Upper lobe of right lung (tissue), 1 donor: ENCODE measurements at places on chromosomes 1 and 21. TPM values are rescaled to one million over a fixed set of nuclear protein-coding genes. Genes with fewer than 3 reads are reported as not detected.

DNA sequence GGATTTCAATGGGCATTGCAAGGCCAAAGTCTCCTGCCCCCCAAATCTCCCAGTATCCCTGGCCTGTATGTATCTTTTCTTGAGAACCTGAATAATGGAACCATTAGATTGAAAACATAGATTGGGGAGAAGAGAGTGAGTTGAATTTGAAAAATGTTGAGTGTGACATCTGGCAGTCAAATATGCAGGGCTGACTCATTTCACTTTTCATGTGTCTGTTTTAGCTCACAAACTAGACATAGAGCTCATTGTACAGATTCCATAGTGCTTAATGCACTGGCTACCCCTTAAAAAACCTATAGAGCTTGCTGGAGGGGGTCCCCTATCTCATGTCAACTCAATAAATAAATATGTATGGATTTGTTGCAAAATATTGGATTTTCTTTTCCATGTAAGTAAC is 30.8 kb downstream of the DDR2 start:
- no peak overlapping the region for H3K27ac ChIP-seq
- no peaks in the 10 kb centered on the region for H3K4me1 ChIP-seq
- H3K27me3 ChIP-seq: no peaks in the 10 kb centered on the region

DNA sequence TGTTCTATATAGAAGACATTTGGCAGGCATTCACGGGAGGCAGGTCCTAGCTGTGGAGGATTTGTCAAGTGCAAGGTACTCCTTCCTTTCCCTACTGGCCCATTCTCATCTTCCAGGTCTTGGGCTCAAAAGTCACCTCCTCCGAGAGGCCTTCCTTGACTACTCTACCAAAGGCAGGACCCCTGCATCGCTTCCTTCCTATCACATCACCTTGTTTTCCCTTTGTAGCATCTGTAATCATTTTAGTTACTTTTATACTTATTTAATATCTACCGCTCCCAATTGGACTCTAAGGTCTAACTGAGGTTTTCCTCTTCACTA is 296.8 kb upstream of the KAZN start:
- H3K36me3 ChIP-seq: no peaks in the 10 kb centered on the region
- no peak overlapping the region for H3K4me3 ChIP-seq
- H3K4me1 ChIP-seq: no peaks in the 10 kb centered on the region
- H3K27me3 ChIP-seq: no peaks in the 10 kb centered on the region

GRCh38 chr1:208510192-208510952 is 266.2 kb upstream of the PLXNA2 start:
- no peak overlapping the region for H3K4me3 ChIP-seq
- no peak for DNase-seq
- H3K27ac ChIP-seq: no peak overlapping the region
- no peaks in the 10 kb centered on the region for H3K36me3 ChIP-seq
- H3K4me1 ChIP-seq: no peaks in the 10 kb centered on the region
- no peaks in the 10 kb centered on the region for H3K27me3 ChIP-seq

DNA sequence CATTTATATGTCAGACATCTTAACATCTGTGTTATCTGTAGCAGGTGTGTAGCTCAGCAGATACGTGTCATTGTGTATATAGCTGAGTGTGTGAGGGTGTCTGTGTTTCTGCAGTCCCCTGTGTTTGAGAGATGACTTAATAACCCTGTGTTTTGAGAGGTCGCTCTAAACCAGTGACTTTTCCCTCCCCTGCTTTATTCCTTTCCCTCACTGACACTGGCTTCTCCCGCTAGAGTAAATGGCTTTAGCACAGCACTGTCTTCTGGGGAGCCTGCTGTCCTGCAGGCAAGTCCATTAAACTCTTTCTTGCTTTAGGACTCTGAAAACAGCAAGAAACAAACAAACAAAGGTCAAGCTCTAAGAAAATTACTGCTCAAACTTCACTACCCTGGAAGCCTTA is 53.0 kb downstream of the VANGL1 start:
- H3K36me3 ChIP-seq: peaks cover 22% of the 10 kb centered on the region
- no peaks in the 10 kb centered on the region for H3K27me3 ChIP-seq
- no peaks in the 10 kb centered on the region for H3K4me1 ChIP-seq
- H3K27ac ChIP-seq: no peak overlapping the region
- DNase-seq: no peak
- H3K4me3 ChIP-seq: no peak overlapping the region

GRCh38 chr1:201480231-201481003 is 11.4 kb upstream of the PHLDA3 start:
- H3K27me3 ChIP-seq: no peaks in the 10 kb centered on the region
- H3K36me3 ChIP-seq: peaks cover 21% of the 10 kb centered on the region
- H3K4me3 ChIP-seq: peak overlapping the region; percentile 48

GRCh38 chr1:106022312-106022902 is 1034.1 kb upstream of the PRMT6 start:
- no peaks in the 10 kb centered on the region for H3K4me1 ChIP-seq
- H3K27ac ChIP-seq: no peak overlapping the region
- no peak overlapping the region for H3K4me3 ChIP-seq
- no peak for DNase-seq

DNA sequence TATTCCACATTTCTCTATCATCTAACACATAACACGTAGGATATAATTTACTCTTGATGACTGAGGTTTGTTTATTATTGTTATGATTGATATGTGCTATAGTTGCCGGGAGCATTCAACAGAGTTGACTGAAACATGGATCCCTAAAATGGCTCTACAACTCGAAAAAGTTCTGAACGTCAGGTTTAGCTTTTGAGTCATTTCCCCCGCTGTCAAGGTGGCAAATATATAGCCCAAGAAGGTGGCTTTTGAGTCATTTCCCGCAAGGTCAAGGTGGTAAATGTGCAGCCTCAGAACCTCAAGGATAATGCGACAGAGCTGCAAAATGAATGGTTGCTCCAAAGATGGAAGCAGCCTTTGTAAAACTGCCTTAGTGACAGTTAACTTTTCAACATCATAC is 104.0 kb downstream of the NIBAN1 start:
- H3K27ac ChIP-seq: no peak overlapping the region
- no peaks in the 10 kb centered on the region for H3K36me3 ChIP-seq
- no peak for DNase-seq
- no peak overlapping the region for H3K4me3 ChIP-seq
- no peaks in the 10 kb centered on the region for H3K4me1 ChIP-seq

DNA sequence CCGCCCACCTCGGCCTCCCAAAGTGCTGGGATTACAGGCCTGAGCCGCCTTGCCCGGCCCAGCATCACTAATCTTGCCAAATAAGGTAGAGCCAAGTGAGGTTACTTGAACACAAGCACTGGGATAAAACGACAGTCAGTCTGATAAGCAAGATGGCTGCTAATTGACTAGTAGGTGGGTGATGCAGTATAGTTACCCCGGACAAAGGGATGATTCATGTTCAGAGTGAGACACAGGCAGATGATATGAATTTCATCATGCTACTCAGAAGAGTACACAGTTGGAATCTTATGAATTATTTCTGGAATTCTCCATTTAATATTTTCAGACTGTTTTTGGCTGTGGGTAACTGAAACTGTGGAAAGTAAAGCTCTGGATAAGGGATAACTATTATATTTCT is 178.4 kb downstream of the USP25 start:
- no peaks in the 10 kb centered on the region for H3K27me3 ChIP-seq
- no peak overlapping the region for H3K4me3 ChIP-seq
- no peaks in the 10 kb centered on the region for H3K4me1 ChIP-seq
- no peak overlapping the region for H3K27ac ChIP-seq
- H3K36me3 ChIP-seq: no peaks in the 10 kb centered on the region

DNA sequence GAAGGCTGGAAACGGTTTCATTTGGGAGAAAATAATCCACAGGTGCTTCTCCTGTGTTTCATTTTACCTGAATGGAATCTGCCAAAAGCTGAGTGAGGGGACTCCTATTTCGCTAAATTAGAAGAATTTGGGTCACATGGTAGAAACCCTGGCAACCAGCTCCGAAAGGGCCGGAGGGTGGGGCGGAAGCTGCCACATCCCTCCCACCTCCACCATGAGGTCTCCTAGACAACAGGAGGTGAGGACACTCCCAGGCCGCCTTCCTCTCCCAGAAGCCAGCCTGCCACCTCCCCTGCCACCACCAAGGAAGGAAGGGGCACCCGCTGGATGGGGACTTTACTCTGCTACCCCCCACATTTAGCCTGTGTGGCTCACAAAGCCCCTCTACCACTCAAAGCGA is 199.9 kb upstream of the ZC3H12A start:
- H3K4me3 ChIP-seq: no peak overlapping the region
- H3K4me1 ChIP-seq: no peaks in the 10 kb centered on the region
- DNase-seq: no peak
- H3K27me3 ChIP-seq: peaks cover 6% of the 10 kb centered on the region
- H3K27ac ChIP-seq: no peak overlapping the region
- H3K36me3 ChIP-seq: no peaks in the 10 kb centered on the region

- no peaks in the 10 kb centered on the region for H3K36me3 ChIP-seq
- no peaks in the 10 kb centered on the region for H3K27me3 ChIP-seq
- DNase-seq: no peak
- H3K4me1 ChIP-seq: no peaks in the 10 kb centered on the region
Observed at GRCh38 chr1:69191335-69191734, 376.4 kb upstream of the LRRC7 start.

- peaks cover 11% of the 10 kb centered on the region for H3K4me1 ChIP-seq
- H3K36me3 ChIP-seq: peaks cover 10% of the 10 kb centered on the region
- no peaks in the 10 kb centered on the region for H3K27me3 ChIP-seq
- peak overlapping the region; percentile 97 for H3K4me3 ChIP-seq
- no peak overlapping the region for H3K27ac ChIP-seq
- DNase-seq: no peak
Observed at GRCh38 chr21:32728848-32729247, 1.0 kb upstream of the SYNJ1 start.

- H3K27me3 ChIP-seq: no peaks in the 10 kb centered on the region
- peak overlapping the region; percentile 89 for H3K4me3 ChIP-seq
- no peak for DNase-seq
- peaks cover 13% of the 10 kb centered on the region for H3K4me1 ChIP-seq
- H3K27ac ChIP-seq: peak overlapping the region; percentile 95
- H3K36me3 ChIP-seq: no peaks in the 10 kb centered on the region
Observed at GRCh38 chr1:201983380-201983805, 945 bp downstream of the RNPEP start.

DNA sequence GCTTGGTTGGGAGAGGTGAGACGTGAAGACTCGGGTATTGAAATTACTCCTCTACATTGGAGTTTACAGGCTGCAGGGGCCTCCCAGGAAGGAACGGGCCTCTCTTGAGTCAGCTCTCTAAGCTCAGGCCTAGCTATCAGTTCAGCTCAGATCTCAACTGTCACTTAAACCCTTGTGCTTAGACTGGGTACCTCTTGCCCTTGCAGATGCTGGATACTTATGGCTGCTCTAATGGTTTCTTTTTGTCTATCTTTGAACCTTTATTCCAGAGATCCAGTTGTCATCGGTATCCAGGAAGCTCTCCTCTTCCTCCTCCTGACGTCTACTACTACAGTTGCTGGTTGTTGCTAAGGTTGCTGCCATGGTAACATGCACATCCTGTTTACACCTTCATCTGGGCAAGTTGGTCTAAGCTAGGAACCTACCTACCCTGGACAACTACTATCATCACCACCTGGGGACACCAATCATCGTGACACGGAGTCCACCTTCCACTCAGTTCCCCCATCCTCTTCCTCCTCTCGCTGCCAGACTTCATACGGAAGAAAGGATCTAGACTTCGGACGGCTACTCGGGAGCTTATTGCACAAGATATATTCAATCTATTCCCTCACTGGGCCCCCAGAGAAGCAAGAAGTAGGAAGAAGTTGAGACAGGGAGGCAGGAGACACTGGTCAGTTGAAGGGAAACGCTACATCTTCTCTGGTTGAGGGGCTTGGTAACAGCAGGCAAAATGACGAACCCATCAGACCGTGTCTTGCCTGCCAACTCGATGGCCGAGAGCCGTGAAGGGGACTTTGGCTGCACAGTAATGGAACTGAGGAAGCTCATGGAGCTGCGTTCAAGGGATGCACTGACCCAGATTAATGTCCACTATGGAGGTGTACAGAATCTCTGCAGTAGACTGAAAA is 56.1 kb downstream of the ATP2B4 start:
- H3K4me1 ChIP-seq: peaks cover 15% of the 10 kb centered on the region
- peaks cover 25% of the 10 kb centered on the region for H3K36me3 ChIP-seq
- no peaks in the 10 kb centered on the region for H3K27me3 ChIP-seq
- no peak for DNase-seq
- peak overlapping the region; percentile 30 for H3K27ac ChIP-seq
- no peak overlapping the region for H3K4me3 ChIP-seq

DNA sequence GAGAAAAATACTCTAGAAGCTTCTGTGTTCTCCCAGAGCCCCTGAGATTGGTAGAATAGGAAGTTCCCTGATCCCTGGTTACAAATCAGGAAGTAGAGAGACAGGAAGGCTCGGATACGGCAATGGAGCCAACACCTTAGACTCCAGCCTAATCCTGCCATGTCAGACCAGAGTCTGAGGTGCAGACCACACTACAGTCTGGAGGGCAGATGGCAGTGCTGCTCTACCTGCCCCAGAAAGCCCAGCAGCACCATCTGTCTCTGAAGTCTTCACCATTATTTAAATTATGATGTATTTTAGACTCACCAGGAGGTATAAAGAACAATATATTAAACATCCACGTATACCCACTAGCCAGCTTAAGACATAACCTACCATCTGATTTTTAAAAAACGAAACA is 93.0 kb downstream of the MTR start:
- no peak for DNase-seq
- no peak overlapping the region for H3K4me3 ChIP-seq
- peaks cover 72% of the 10 kb centered on the region for H3K36me3 ChIP-seq
- no peak overlapping the region for H3K27ac ChIP-seq

DNA sequence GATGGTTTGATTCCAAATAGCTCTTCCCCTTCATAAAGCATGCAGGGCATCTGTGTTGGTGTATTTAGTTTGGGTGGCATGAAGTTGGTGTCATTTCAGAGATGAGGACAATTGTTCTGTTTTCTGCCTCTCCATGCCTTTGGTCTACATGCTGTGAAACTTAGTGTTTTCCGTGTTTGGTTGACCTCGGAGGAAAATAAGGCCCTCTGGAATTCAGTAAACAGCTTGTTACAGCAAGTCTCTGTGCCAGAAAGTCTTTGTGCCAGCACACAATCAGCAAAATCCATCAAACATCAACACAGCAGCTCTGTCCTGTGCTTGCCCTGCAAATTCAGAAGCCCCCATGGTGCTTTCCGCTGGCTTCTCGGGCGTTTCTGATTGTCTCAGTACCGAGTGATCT is 9.5 kb downstream of the PARK7 start:
- H3K27ac ChIP-seq: no peak overlapping the region
- DNase-seq: no peak
- H3K36me3 ChIP-seq: peaks cover 68% of the 10 kb centered on the region
- no peaks in the 10 kb centered on the region for H3K27me3 ChIP-seq

PLCH2 gene
- 2.4 TPM for total RNA-seq

RGSL1 gene
- total RNA-seq: not detected

MCM3AP gene
- total RNA-seq: 92.2 TPM

FCRL4 gene
- total RNA-seq: not detected

S100A5 gene
- not detected for total RNA-seq

TNNI3K gene
- 1.3 TPM for total RNA-seq

TAF1A gene
- 7.1 TPM for total RNA-seq

DUSP10 gene
- 8.2 TPM for total RNA-seq

ELF3 gene
- 62.9 TPM for total RNA-seq

CFAP141 gene
- not detected for total RNA-seq
